Head of caudate nucleus (tissue), 42 donors: ENCODE measurements at places on chromosomes 2 and 18.

DNA sequence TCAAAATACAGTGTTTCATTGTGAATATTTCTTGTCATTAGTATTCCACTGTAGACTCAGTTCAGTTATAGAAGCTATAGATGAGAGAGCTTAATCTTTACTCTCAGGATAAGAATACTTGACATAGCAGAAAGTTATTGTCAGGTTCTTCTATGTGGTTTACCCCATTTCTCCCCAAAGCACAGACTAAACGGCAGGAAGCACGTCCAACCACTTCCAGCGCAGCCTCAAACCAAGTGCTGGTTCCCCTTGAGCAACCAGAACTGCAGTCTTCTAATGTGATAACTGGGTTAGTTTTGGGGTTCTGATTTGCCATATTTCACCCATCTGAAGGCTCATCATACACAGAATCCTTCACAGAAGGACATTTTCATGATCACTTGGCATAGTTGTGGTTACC is 324.7 kb downstream of the SLC8A1 start:
- no peak for DNase-seq

DNA sequence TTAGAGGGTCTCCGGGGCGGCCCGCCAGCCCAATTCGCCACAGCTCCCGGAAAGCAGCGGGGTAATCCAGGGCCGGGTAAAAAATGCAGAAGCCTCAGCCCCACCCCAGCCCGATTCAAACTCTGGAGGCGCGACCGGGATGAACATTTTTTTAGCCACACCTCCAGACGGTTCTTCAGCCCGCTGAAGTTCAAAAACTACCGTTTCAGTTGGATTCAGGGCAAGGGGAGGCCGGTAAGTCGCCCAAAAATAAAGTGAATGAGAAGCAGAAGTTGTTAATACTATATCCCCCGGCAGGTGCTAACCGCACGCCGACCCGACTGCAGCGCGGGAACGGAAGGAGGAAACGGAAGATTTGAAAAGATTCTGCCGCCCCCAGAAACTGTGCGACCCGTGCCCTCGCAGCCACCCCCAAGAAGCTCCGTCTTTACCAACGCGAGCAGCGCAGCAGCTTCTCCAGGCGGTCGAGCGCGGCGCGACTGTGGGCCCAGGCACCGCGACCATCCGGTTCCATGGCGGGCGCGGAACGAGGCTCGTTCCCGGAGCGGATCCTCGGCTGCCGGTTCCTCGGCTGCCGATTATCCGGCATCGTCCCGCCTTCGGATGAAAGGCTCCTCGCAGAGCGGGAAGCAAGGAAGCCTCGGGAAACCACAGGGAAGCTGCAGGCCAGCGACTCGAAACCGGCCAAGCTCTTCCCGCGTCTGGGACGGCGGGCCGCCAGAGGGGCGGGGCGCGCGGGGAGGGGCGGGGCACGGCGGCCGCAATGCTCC is at the start of gene BARD1:
BARD1 (minus strand) TSS at position 703 of the 770 bp plus-strand sequence; CDS start at position 589, 114 bp downstream.
- DNase-seq, result peak; percentile 45

DNA sequence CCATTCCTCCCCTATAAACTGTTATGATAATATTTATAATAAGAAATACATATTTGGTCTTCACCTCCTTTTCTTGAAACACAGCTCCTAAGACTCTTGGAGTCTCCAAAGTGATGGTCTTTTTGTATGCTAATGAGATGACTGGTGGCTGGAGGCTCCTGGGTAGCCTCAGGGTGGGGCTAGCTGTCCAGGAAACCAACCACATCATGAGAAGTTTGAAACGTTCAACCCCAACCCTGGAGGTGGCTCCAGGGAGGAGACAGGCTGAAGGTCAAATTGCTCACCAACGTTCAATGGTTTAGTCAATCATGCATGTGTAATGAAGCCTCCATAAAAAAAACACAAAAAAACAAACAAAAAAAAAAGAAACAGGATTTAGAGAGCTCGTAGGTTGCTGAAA is 298.7 kb upstream of the MGAT5 start:
- DNase-seq, result no peak

DNA sequence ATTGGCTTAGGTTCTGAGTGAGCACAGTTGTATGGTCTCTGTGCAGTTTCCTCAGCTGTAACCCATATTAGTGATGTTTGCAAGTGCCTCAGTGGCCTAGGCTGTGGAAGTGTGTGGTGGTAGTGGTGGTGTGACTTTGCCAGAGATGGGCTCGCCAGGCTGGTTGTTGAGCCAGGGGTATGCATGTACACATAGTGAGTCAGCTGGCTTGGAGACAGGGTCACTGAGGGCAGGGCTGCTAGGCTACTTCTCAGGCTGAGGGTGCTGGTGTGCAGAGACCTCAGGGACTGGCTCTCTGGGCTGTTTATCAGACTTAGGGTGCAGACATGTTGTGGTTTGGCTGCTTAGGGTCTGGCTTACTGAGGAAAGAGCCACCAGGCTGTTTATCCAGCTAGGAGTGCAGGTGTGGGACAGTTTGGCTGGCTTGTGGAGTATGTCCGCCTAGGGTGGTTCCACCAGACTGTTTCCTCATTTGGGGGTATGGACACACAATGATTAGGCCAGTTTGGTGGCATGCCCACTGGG is 15.0 kb downstream of the APLF start:
- no peak for DNase-seq

DNA sequence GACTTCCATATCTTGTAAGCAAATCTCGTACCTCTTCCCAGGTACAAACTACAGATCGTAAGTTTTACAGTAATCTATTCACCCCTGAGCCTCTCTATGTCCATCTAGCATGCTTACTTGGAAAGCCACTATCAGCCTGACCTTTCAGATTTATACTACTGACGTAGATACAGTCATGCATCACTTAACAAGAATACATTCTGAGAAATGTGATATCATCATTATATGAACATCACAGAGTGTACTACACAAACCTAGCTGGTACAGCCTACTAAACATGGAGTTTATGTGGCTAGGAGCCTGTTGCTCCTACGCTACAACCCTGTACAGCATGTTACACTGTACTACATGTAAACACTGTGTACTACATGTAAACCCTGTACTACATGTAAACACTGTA is 293.2 kb upstream of the ZNF804A start:
- no peak for DNase-seq

- DNase-seq, result no peak
These were observed 175.2 kb upstream of the SLC14A2 start for GRCh38 chr18:45439851-45440645.

DNA sequence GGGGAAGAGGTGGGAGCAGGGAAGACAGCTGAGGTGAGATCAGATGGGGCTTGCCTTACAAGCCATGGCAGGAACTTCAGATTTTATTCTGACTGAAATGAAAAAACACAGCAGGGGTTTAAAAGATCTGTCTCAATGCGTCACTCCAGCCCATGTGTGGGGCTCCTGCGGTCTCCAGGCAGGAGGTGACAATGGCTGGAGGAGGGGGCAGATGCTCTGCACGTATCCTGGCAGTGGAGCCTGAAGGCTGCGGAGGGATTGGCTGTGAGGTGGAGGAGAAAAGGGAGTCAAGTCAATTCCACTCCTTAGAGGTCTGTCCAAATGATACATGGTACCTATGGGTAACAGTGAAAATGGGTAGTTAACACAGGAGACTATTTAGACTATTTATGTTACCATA is 40.5 kb upstream of the KIDINS220 start:
- DNase-seq, result no peak

DNA sequence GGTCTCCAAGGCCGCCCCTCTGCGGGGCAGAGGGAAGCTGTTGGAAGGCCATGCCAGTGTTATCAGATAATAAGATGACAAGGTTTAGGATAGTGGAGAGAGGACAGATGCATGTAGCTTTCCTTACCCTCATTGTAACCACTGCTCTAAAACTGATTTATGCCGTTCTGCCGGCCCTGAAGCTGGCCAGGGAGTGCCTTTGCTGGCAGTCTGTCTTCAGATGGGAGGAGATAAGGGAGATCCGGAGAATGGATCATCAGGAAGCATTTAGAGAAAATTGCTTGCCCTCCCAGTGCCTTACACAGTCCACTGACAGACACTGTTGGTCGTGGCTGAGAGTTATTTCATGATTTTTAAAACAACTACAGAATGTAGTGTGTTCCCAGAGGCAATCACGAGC is 35.4 kb upstream of the MYO3B start:
- DNase-seq, result no peak

DNA sequence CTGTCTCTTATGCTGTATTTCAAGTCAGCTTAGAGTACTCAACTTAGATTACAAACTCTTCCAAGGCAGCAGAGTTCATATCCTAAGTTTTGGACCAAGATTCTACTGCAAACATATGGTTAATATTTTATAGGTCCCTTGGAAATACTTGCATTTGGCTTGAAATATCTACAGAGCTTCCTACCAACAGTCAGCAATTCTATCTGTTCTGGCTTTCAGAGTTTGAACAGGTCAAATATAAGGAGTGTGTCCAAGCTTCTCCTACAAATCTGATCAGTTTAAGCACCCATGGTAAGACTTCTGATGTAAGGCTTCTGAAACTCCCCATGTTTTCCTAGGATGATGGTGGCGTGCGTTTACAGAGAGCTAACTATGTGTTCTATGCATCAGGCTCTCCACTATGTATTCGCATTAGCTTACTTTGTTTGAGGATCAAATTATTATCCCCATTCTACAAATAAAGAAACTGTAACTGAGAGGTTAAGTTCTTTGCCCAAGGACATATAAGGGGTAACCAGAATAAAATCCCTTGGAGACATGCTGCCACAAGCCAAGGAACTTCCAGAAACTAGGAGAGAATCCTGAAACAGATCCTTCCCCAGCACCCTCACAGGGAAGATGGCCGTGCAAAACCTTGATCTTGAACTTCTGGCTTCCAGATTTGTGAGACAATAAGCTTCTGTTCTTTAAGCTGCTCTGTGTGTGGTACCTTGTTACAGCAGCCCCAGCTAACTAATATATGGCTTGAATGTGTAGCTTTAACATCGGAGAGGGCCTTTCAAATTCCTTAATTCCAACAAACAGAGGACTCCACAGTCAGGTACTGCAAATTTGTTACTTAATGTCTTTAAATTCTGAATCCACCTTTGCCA is 55.1 kb downstream of the ATP8B1 start:
- DNase-seq, result no peak

GRCh38 chr2:154720651-154721050 is 22.2 kb downstream of the KCNJ3 start:
- DNase-seq, result no peak

DNA sequence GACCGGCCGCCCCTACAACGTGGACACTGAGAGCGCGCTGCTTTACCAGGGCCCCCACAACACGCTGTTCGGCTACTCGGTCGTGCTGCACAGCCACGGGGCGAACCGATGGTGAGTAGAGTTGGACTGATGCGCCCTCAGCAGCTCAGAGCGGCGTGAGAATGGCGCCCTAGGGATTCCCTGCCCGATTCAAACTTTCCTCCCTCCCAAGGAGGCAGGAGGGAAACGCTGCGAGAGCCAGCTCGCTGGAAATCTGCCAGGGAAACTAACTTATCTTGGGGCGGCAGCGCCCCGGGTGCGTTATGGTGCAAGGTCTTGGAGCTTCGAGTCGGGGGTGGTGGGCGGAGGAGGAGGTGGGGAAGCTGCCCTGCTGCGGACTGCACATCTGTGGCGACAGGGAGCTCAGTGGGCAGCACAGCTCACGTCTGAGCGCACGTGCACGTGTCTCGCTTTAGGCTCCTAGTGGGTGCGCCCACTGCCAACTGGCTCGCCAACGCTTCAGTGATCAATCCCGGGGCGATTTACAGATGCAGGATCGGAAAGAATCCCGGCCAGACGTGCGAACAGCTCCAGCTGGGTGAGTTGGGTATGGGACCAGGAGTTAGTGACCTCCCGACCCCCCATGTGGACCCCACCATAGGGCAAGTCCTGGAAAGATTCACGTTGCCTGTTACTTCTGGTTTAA is 697 bp downstream of the ITGA4 start:
- peak; percentile 3 for DNase-seq

DNA sequence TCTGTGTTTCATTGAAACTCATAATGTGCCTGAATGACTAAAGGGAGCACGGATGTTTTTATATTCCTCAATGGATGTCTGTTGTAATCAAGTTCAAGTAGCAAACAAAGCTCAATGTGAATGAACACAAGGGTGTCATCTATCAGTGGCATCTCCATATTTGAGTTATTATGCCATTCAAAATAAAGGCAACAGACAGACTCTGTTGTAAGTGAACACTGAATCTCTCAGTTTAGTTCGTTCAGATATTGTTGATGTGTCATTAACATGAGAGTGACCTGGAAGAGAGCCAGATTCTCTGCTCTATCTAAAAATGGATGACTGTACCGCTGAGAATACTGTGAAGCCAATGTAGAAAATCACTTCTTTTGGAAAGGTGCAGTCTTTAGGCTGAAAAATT is 118.7 kb downstream of the NUP35 start:
- DNase-seq, result no peak

DNA sequence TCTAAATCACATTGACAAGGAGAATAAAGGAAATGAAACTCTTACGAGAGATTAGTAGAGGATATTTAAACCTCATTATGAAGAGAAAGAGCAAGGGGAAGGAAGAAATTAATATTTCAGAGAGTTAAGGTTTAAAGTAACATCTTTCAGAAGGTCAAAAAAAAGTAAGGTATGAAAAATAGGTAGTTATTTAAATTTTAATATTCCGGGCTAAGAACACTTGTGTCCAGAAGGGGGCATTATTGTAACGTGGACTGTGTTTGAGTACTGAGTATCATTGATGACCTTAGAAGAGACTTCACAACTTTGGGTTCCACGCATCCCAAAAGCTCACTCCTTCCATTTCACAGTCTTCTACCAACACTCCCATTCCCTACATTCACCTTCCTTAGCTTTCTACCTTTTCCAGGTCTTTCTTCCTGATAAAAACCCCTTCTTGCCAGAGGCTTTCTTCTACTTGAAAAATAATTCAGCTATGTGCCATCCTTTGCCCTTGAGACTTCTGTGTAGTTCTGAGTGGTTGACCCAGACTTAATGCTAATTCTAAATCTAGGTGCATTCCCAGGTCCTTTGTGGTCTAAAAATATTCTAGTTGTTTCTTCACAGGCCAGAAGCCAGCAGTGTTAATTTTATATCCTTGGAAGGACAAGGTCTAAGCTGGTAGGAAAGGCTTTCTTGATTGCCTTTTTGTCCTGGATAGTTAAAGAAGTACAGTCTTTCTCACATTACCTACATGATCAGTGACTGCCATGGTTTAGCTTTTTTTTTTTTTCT is 16.5 kb downstream of the DYNC1I2 start:
- no peak for DNase-seq

- no peak for DNase-seq
These were observed 89.8 kb downstream of the INO80D start for GRCh38 chr2:205996161-205996560.

GRCh38 chr2:197071213-197071612 is 144.7 kb upstream of the PGAP1 start:
- no peak for DNase-seq

DNA sequence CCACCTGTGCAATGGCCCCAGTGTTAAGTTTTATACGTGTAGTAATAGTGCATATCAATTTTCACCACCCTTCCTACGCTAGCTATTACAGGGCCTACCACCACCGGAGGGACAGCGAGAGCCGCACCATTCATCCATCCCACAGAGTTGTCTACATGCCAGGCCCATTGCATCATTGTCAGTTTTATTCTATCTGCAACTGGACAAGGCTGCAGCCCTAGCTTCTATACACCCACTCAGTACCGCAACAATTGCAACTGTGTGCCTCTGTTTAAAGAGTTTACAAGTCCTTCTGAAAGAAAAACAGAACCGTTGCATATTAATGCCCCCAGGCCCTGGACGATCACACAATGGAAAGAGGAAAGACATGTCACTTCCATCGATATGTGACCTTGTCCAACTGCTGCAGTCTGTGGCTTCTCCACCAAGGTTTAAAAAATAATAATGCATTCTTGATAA is 58.6 kb downstream of the ZEB2 start:
- peak; percentile 85 for DNase-seq

GRCh38 chr18:42706618-42707017 is 408.9 kb downstream of the RIT2 start:
- DNase-seq, result no peak

- DNase-seq, result no peak
These were observed 135.2 kb upstream of the CAPN13 start for GRCh38 chr2:30942419-30942818.
